ENCODE measurements at places on chromosomes 11 and 22.
A peak's percentile ranks its signal among the peaks of the same experiment; 100 is the strongest.

DNA sequence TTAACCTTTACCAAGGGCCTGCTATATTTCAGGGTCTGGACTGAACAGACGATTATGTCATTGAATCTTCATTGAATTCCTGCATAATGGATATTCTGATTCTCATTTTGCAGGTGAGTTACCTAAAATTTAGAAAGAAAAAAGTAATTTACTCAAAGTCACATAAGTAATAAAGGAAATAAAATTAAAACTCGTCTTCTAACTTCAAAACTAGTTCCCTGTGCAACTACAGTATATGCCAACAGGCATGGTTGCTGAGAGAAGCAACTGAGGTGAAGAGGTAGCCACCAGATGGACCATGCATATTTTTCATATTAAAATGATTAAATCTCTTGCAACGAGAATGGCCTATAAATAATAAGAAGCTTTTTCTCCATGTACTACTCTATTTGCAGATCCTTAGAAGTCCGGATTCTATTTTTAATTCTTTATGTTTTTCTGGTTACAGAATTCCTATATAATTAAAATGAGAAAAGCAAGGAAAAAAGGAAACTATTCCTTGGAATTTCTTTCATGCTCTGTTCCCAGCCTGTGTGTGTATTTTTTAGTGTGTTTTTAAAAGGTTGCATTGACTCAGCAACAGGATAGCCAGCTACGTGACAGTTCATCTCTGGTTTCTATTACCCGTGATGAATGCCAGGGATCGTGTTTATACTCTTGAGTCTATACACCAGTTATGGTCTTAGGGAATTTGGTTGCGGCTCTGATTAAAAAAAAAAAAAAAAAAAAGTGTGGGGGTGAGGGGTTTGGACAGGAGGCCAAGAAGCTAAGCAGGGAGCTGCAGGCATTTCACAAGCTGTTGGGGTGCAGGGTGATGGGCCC is 186.8 kb downstream of the ETS1 start:
- no peak for DNase-seq

DNA sequence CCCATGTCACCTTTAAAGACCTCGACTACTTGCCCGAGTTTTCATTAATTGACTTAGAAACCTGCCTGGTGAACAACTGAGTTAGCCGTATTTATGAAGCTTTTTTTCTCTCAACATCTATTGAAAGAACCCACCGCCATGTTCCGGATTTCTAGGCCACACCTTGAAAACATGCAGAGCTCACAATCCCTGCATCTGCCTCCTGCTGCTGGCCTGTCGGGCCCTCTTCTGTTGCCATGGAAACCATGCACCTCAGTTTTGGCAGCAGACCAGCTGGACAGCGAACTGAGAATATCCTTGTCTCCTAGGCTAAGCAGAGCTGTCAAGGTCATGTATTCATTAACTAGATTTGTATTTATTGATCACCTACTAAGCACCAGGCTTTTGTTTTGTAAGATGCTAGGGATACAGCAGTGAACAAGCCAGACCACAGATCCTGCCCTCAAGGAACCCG is 4.3 kb upstream of the PATZ1 start:
- no peak for DNase-seq

DNA sequence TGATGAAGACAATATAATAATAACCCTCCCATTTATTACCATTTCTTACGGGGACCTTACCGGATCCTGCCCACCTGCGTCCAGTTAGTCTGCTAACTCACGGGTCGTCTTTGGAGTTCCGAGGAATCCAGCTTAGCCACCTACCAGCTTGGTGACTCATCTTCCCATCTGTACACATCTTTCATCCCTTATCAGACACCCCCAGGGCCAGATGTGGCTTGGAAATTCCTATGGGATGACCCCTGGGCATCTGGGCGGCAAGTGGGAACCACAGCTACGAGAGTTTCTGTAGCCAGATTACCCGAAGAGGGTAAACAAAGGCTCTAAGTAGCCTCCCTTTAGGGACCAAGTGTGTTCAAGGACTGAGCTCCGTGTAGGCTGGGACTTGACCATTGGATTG is 12.8 kb upstream of the PRR5 start:
- no peak for DNase-seq

- DNase-seq, result no peak
Observed at GRCh38 chr11:92709329-92709728, 260.1 kb upstream of the MTNR1B start.

- DNase-seq, result peak; percentile 29
Observed at GRCh38 chr11:45031912-45032519, 81.3 kb upstream of the TP53I11 start.

DNA sequence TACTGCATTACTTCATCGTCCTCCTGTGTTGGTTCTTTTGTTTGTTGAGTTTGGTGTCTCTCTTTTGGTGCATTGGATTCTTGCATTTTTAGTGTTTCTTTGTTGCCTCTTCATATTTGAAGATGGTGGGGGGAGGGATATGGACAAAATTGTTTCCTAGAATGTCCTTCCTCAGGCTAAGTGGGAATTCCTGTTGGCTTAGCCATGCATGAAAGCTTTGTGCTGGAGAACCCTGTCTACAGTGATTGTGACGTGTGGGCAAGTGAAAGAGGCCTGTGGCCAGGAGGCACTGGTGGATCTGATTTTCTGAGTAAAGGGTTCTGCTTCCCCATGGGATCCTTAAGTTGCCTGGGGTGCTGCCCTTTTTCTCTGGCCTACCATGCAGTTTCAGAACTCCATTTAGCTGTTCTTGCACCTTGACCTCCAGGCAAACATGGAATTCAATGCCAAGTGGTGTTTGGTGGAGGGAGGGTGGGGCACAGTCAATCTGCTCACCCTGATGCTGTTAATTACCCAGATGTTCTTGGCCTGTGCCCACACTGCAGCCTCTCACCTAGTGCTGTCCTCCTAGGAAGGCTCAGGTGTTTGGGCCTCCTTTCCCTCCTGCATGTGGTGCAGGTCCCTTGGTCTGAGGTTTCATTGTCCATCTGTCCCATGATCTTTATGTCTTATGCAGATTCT is 46.3 kb upstream of the SLC22A12 start:
- no peak for DNase-seq

- no peak for DNase-seq
Observed at GRCh38 chr22:23673050-23673620, 17.7 kb upstream of the RGL4 start.

DNA sequence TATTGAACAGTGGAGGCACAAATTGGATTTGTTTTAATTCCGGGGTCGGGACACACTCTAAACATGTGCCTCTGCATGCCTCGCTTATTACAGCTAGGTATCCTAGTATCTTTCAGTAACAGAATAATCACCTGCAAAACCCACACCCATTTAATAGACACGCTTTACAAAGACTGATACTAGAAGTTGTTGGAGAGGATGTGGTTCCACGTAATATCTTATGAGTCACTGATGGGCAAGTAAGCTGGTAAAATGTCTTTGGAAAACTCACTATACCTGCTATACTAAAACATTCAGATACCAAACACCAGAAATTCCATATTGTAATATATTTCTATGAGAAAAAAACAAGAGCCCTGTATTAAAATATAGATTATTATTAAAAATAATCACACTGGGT is 84.0 kb downstream of the GGTLC2 start:
- DNase-seq, result no peak

DNA sequence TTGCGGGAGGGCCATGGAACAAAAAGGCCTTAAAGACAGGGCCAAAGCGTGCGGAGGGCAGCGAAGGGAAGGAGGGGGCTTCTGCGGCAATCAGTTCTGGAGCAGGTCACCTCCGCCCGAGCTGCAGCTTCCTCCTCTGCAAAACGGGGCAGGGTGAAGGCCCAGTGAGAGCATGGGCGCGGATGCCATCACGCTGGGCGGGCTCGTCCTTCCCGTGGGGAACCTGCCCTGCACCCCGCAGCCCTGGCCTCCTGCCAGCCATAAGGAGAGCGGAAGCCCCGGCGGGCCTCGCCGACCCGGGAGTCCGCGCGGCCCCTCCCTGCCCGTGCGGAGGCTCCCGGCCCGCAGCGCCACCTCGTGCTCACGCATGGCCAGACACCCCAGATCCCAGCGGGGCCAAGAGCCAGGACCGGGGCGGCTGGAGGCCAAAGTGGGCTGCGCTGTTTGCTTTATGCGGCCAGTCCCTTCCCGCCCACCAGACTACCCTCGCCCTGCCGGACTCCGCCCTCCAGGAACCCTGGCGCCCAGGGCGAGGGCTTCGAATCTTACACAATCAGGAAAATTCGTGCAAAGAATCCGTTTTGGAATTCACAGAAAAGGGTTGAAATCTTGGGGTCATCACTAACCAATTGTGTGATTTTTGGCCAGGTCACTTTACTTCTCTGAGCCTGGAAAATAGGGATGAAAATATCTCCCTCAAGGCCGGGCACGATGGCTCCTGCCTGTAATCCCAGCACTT is 16.1 kb downstream of the TSKU start:
- DNase-seq, result peak; percentile 92

GRCh38 chr11:120564573-120565311 is 53.2 kb downstream of the GRIK4 start:
- peak; percentile 79 for DNase-seq
